ENCODE measurements at places on chromosomes 2 and 18.

GRCh38 chr2:3563521-3563976 lies 5.4 kb upstream of the RNASEH1 start:
- DNase-seq, result no peak

DNA sequence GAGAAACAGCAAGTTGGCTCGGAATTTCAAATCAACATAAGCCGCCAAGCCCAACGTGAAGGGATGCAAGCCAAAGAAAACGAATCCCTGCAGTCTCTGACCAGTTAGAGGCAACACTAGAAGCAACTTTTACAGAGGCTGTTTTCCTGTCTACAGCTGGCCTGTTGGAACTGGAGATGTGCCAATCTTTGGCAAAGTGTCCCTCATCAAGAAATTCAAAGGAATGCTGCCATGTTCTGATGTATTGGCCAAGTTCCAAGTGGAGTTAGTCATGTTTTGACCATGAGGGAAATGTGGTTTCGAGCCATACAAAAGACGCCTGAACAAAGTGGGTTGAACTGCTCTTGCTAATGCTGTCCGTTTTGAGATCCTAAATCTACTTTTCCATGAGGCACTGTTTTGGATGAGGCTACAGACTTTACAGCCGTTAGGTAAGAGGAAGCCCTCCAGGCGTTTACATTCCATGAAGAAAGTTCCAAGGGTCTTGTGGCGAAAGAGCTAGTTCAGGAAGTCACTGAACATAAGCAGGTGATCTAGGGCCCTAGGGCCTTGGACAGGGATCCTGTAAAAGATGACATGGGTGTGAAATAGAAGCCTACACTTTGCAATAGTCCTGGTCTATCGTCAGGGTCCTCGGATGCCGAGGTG lies 140.7 kb upstream of the PXDN start:
- peak; percentile 71 for DNase-seq

DNA sequence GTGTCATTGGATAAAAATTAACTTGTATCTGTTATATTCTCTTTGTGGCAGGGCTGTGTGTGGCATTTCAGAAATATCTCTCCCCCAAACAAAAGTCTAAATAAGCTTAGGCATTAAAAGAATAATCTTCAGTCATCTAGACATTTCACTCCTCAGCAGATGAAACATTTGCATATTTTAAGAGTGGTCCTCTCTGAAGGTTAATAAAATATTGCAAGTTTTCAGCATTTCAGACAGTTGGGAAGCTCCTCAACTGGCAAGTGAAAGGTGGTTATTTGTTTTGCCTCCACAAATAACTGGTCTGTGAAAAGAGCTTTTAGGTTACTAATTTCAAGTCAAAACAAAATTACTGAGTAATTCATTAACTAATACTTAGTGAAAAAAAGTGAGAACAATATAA lies 462.6 kb downstream of the EPHA4 start:
- no peak for DNase-seq

- DNase-seq, result no peak
These were observed 247.4 kb upstream of the COL3A1 start for GRCh38 chr2:188726626-188727247.

DNA sequence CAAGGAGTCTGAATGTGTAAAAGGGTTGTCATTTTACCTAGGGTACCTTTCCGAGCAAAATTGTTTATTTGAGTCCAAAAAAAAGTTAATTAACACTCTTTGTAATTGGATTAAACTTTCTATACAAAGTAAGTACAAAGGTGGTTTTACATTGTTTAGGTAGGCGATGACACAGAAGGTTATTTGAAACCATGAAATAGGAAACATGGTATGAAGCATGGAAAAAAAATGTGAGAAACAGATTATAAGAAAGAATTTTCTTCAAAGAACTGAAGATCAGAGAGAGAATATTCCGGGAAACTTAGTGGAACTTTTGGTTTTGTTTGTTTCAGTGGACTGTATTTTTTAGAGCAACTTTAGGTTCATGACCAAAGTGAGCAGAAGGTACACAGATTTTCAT lies 32.7 kb downstream of the CARF start:
- DNase-seq, result no peak

- DNase-seq, result no peak
These were observed 25.6 kb upstream of the LDLRAD4 start for GRCh38 chr18:13192970-13193369.

DNA sequence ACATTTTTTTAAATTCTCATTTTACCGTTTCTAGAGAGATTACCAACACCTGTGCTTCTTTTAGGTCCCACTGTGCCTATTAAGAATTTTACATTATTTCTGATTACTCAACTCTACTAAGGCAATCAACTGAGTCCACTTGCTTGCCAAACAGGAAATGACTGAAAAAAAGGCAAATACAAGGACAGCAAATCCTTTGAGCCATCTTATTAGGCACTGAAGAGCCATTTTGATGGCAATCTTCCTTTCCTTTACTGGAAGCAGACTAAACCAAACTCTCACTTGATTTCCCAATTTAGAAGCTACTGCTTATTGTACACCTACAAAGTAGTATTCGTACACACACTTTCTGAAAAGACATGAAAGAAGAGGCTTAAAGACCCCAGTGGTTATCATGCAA lies 121.4 kb upstream of the COL3A1 start:
- no peak for DNase-seq

- DNase-seq, result no peak
These were observed 132.6 kb downstream of the SEPTIN10 start for GRCh38 chr2:109481196-109481555.

DNA sequence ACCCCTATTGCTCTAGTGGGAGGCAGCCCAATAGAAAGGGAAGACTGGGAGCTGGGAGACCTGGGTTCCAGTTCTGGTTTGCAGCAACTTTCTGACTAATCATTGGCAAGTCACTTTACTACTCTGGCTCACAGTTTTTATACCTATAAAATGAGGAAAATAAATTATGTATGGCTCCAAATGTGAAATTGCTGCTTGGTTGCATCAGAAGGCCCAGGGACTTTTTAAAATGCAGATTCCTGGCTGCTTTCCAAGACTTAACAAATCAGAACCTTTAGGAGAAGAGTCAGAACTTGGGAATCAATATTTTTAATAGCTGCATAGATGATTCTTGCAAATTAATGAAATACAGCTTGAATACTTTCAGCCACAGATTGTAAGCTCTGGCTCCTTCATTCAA lies 943.9 kb downstream of the EPHA4 start:
- DNase-seq, result no peak

- DNase-seq, result peak; percentile 54
These were observed 6.3 kb upstream of the SPP2 start for GRCh38 chr2:234044157-234044556.

GRCh38 chr2:102718387-102719316 lies 43.2 kb upstream of the TMEM182 start:
- no peak for DNase-seq

- no peak for DNase-seq
These were observed 3.0 kb downstream of the ADCY3 start for GRCh38 chr2:24917086-24917485.

- peak; percentile 36 for DNase-seq
These were observed 9.7 kb downstream of the LMAN2L start for GRCh38 chr2:96730212-96730611.

GRCh38 chr18:27411911-27412310 lies 226.8 kb upstream of the CHST9 start:
- no peak for DNase-seq

DNA sequence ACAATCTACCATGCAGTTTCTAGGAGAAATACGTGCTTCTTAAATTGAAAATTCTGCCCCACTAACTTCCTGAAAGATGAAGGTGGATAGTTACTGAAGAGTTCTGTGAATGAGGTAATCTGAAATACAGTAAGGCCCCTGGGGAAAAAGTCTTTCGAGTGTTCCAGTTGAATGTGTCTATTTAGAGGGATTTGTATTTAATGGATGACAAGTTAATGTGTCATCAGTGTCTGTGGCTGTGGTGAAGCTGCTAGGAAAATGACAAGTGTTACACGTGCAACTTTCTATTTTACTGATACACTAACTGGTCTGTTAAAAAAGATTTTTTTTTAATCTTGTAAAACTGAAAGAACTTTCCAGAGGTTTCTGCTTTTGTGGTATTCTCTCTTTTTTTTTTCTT lies 384.6 kb downstream of the STK39 start:
- DNase-seq, result no peak

GRCh38 chr18:46939998-46940571 lies 22.7 kb downstream of the KATNAL2 start:
- DNase-seq, result no peak

DNA sequence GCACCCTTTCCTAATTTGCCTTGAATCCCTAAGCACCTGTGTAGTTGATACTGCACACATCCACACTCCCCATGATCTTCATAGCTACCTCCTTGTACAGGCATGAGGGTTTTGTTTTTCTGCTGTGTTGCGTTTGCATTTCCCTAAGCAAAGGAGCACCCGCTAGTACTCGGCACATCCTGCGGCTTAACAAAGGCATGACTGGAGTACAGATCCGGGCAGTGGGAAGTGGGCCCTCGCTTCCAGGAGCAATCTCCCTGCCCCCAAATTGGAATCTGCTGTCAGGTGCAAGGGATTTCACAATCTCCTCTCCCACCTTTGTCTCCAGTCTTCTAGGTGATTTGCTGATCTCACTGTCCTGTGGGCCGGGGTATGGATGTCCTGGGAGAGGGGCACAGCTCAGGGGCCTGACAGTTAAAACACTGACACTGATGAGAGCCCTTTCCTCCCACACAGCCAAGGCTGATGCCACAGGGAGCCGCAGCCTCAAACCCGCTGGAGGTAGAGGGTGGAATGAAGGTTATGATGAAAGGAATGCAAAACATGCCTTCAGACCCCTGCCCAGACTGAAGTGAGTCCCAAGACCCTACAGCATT lies 98.7 kb upstream of the THOC1 start:
- no peak for DNase-seq

- DNase-seq, result no peak
These were observed 318.1 kb downstream of the NBAS start for GRCh38 chr2:15242936-15243461.

GRCh38 chr18:78900938-78901909 lies 78.4 kb upstream of the SALL3 start:
- no peak for DNase-seq

DNA sequence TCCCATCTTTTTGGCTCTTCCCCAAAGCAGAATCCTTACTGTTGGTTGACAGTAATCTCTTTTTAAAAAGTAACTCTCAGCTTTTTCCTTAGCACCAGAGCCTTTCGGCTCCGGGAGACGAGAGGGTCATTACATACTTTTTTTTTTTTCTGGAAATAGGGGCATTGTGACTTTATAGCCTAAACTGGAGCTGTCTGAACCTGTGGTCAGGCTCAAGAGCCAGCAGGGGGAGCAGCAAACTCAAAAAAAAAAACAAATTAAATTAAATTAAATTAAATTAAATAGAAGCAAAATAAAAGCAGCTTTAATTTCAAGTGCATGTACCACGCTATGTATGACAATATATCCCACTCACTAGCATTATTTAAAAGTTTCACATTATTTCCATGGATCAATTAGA lies 156.6 kb downstream of the DTNA start:
- DNase-seq, result no peak

- no peak for DNase-seq
These were observed 44.1 kb downstream of the PPP4R1 start for GRCh38 chr18:9570255-9570654.

- no peak for DNase-seq
These were observed 5.7 kb downstream of the CPS1 start for GRCh38 chr2:210562091-210562490.

GRCh38 chr2:121969166-121969565 lies 213.7 kb downstream of the TSN start:
- DNase-seq, result no peak

DNA sequence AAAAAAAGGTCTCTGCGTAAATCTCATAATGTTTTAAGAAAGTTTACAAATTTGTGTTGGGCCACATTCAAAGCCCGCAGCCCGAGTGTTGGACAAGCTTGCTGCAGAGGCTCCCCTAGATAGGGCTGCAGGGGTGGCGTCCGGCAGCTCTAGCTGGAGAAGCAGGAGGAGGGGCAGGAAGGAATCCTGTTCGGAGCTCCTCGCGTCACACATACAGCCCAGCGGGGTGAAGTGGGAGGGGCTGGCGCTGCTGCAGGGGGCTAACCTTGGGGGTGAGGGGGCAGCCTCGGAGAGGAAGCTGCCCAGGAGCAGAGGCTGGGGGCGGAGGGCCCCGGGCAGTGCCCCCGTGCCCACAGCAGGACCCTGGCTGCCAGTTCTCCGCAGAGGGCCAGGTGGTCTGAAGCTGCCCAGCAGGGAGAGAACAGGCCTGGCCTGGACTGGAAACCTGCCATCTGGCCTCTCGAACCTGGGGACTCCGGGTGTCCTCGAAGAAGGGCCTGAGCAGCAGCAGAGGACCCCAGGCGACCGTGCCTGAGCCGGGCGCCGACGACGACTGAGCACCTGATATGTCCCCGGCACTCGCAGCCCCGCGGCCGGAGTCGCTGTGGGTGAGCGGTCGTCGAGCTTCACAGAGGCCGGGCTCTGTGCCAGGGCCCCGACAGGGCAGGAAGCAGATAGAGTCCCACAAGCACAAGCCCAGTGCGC lies 2.6 kb upstream of the GPR35 start:
- DNase-seq, result no peak

DNA sequence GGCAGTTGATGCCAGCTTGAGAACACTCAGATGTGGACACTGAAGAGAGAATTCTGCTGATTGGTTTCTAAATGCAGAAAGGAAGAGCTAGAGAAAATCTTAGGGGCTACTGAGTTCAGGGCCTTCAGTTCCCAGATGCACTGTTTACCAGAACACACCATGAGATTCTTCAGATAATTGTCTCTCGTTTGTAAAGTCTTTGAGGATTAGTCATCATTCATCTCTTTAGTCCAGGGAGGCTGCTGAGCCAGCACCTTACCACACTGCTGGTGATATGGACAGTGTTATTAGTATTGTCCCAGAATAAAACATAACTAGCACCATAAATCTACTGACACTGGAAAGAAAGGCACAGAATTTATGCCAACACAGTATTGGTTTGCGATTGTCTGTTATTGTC lies 690.8 kb upstream of the CELF4 start:
- no peak for DNase-seq

DNA sequence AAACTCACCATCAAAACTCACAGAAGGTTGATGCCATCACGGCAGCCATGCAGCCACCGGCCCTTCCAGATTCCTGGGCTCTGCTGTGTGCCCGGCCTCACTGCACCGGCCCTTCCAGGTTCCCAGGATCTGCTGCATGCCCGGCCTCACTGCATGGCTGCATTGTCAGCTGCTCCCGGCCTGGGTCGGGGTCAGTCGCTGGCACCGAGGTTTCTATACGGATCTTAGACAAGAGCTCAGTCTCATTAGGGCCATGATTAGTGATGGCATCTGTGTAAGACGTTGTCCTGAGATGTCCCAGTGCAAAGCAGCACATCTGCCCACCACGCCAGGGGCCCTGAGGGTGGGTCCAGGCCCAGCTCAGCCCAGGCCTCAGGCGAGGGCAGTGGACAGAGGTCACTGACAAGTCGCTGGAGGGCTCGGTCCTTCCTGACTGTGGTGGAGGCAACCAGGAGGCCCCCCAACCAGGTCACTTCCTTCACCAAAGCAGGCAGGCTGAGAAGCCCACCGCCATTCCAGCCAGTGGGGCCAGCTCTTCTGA lies 29.4 kb downstream of the TMEM18 start:
- no peak for DNase-seq

- DNase-seq, result no peak
These were observed 199.1 kb upstream of the SLC14A2 start for GRCh38 chr18:45416168-45416567.

Measured in SJSA1 (cell line).